NCI-H1436 treated with DMSO at 0.1 percent for 48 hours (cell line): ENCODE measurements at places on chromosomes 4 and X.
A peak's percentile ranks its signal among the peaks of the same experiment; 100 is the strongest.

GRCh38 chr4:915595-915994, 16.5 kb downstream of the GAK start:
- DNase-seq = no peak

DNA sequence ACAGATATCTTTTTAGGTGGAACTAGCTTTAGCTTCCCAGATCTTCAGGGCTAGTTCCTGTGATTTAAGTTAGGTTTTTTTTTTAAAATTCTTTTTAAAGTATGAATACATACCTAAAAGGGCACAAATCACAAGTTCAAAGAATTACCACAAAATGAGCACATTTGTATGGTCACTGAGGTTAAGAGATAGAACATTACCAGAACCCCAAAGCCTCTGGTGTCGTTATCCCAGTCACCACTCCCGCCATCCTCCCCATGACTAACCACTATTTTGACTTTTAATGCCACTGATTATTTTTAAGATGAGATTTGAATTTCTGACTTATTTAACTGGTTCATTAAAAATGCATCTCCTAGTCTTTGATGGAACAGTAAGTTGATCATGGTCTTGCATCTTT, 5.4 kb downstream of the PGK1 start:
- no peak for DNase-seq

DNA sequence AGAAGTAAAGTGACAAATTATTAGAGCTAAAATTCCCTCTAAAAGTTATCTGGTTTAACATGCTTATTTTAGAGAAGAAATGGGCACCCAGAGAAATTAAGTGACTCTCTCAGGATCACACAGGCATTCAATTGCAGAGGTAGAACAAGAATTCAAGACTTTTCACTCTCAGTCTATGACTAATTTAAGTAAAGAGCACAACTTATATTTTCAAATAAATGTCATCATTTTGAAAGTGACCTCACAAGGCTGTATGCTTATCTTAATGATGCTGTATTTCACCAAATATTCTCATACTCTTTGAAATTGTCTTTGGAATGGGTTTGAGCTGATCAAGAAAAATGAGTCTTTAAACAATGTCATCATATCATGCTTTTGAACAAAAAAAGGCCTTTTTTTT, 15.3 kb downstream of the GPR174 start:
- no peak for DNase-seq

- DNase-seq = peak; percentile 9
These were observed 13.0 kb downstream of the TBC1D1 start for GRCh38 chr4:37903901-37904300.

DNA sequence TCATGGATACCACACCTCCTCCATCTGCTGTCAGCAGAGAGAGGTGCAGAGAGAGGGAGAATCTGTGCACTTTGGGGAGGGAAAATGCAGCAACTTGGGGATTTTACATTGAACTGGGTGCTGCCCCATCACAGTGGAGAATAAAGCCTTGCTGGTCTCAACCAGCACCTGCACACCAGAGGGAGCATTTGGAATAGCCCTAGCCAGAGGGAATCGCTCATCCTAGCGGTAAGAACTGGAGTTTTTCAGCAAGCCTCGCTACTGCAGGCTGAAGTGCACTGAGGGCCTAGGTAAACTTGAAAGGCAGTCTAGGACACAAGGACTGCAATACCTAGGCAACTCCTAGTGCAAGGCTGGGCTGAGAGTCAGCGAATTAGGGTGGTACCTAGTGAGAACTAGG, 148.7 kb downstream of the KDR start:
- no peak for DNase-seq

GRCh38 chr4:59484944-59485343, 1715.2 kb upstream of the ADGRL3 start:
- DNase-seq = no peak

DNA sequence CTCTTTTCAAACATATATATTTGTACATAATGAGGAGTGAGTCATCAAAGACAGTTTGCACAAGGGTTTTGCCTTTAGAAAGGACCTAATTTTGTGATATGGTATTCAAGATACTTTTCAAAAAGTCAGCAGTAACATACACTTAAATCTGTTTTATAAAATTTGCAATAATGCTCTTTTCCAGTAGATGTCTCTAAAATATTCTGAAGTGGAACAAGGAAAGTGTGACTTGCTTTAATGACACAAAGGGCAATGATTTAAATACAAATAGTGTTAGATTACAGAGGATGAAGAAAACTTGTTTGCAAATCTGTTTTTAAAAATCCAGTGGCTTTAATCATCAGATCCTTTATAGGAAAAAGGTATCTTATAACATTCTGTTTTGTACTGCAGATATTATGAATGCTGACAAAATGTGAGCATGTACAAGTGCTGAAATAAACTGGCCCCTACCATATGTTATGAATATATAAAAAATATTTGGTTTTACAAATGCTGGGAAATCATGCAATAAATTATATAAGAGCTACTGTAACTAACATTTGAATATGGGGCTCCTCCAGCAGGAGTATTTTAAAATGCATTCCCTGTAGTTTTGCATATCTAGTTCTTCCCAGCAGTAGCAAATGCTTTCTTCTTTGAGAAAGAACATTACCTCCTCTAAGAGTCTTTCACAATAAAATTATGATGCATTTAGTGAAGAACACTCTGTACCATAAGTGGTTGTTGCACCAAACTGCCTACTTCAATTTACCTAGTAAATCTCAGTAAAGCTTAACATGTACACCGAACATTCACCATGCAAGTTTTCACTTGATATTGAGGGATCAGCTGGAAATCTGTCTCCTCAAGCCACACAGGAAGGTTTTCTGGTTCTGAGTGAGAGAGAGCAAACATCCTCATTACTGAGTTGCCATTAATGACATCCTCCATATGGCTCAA, 20.2 kb downstream of the MMRN1 start:
- DNase-seq = no peak

DNA sequence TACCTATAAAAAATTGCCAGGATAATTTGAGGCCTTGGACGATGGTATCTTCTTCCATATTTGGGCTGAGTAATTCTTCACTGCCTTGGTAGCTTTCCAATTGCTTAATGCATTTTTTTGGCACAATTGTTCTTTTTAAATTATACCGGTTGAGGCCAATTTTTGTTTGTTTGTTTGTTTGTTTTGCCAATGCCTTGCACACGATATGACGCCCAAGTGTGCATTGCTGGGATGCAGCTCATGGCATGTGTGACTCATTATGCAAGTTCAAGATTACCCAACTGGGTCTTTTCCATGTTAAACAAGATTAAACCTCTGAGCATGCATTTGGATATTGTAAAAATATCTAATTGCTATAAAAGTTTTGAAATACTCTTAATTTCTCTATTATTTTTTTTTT, 71.1 kb upstream of the KCNIP4 start:
- DNase-seq = no peak

- DNase-seq = no peak
These were observed 158.9 kb downstream of the DCTD start for GRCh38 chr4:182758273-182758672.
